ENCODE measurements at places on chromosomes 16 and 17.

- DNase-seq: no peak
Observed at GRCh38 chr16:70712942-70713341, 27.1 kb upstream of the MTSS2 start.

- no peak for DNase-seq
Observed at GRCh38 chr17:6327007-6327406, 107.9 kb downstream of the AIPL1 start.

GRCh38 chr17:37083456-37083855 is 134.7 kb downstream of the AATF start:
- DNase-seq: no peak

GRCh38 chr17:62611292-62611691 is 16.2 kb upstream of the MRC2 start:
- DNase-seq: peak; percentile 36

DNA sequence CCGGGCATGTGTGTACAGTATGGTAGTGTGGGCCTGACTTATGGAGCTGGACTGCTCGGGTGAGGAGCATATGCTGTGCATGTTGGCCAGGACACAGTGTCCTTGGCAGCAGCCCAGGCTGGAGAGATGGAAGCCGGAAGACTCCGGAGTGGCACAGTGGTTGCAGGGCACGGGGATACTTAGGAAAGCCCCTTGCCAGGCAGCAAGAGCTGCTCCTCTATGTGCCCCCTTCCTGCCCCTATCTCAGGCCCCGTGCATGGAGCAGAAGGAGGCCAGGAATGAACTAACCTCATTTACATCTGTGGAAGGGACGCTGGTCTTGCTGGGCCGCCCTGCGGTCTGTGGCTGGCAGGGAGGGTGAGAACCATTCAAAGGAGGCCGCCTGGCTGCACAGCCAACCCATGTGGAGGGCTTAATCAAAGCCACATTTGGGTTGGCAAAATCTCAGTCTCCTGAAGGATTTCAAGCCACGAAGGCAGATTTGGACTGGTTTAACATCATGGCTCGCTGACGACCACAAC is 32.2 kb upstream of the RCVRN start:
- no peak for DNase-seq

DNA sequence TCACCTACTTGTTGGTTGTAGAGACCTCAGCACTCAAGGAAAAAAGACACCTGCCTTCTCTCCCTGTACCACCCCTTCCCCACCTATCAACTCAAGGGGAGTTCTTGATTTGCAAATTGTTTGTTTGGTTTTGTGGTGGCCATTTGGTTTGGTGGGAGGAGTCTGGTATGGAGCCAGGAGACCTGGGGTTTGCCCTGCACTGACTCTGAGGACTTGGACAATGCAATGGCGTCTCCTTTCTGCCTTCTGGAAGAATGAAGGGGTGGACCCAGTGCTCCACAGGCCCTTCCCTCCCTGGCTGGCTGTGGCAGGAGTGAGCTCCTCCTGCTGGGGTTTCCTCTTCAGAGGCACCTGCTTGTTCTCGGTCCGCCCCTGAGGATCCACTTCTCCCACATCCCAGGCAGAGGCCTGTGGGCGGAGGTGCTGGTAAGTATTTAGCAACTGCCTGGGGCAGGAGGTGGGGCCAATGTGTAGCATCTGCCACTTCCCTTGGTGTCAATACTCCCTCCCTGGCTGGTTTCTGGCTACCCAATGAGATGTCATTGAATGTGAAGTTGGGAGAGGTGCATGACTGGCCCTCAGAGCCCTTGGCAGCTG is 164.5 kb downstream of the NTN1 start:
- DNase-seq: no peak

DNA sequence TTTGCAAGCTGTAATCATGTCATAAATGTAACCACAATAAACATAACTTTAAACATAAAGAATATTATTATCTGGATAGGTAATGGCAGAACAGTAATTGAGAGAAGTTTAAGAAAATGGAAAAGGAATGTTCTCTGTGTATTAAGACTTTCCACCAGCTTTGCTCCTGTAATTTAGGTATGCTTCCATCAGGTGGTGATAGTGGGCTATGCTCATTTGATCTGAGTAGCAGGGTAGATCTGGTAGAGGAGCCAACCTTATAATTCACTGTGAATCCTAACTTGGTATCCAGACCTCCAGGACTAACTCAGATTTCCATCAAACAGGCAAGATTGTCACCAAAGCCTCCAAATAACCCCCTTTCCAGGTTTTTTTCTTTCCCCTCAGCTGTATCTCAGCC is 137.9 kb upstream of the ZKSCAN2 start:
- no peak for DNase-seq
